ENCODE measurements at places on chromosomes 4 and X.

GRCh38 chr4:35520059-35520458 is 724.3 kb downstream of the ARAP2 start:
- DNase-seq: no peak

GRCh38 chr4:152729466-152729865 is 49.7 kb upstream of the TMEM154 start:
- no peak for DNase-seq

DNA sequence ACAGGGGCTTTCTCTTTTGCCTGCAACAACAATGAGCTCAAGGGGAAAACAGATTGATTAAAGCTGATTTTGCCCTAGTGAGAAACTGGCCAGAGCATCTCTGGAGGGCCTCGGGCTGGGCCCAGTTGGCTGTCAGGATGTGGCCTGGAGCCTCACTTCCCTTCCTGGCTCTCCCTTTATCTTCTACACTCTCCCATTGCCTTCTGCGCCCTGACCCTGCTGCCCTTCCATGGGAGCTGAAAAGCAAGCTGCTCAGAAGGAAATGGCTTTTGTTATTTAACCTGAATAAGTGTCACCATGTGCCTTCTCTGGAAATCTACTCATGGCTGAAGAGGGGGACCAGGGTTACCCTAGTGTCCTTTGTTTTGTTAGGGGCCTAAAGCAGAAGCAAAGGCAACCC is 43.8 kb downstream of the NHSL2 start:
- no peak for DNase-seq

GRCh38 chrX:130561930-130562329 is 160.1 kb downstream of the RBMX2 start:
- DNase-seq: no peak

GRCh38 chrX:18995221-18995620 is 11.3 kb upstream of the PHKA2 start:
- no peak for DNase-seq

- DNase-seq: no peak
These were observed 58.1 kb downstream of the PHEX start for GRCh38 chrX:22090181-22090580.

All from ecto neural progenitor cell (in vitro differentiated cells).